T-cell (primary cell): ENCODE measurements at places on chromosomes 11 and 22. TPM values are rescaled to one million over a fixed set of nuclear protein-coding genes. Genes with fewer than 3 reads are reported as not detected.

BIRC3 gene
- 82.6 TPM for total RNA-seq

KAT5 gene
- total RNA-seq: 109 TPM

TEX54 gene
- total RNA-seq: not detected

C11orf21 gene
- 132 TPM for total RNA-seq

JHY gene
- total RNA-seq: 4.8 TPM

C11orf16 gene
- total RNA-seq: not detected

GRCh38 chr11:116427337-116427902, 345.4 kb downstream of the BUD13 start:
- H3K27me3 ChIP-seq: peaks cover 24% of the 10 kb centered on the region
- H3K4me3 ChIP-seq: no peak overlapping the region
- H3K4me1 ChIP-seq: no peaks in the 10 kb centered on the region
- H3K27ac ChIP-seq: no peak overlapping the region
- H3K36me3 ChIP-seq: no peaks in the 10 kb centered on the region
- no peak for DNase-seq

- H3K27me3 ChIP-seq: no peaks in the 10 kb centered on the region
- H3K36me3 ChIP-seq: no peaks in the 10 kb centered on the region
- H3K4me1 ChIP-seq: peaks cover 11% of the 10 kb centered on the region
- no peak for DNase-seq
- H3K27ac ChIP-seq: no peak overlapping the region
- no peak overlapping the region for H3K4me3 ChIP-seq
Observed at GRCh38 chr22:22171357-22172218, 73.0 kb upstream of the VPREB1 start.

DNA sequence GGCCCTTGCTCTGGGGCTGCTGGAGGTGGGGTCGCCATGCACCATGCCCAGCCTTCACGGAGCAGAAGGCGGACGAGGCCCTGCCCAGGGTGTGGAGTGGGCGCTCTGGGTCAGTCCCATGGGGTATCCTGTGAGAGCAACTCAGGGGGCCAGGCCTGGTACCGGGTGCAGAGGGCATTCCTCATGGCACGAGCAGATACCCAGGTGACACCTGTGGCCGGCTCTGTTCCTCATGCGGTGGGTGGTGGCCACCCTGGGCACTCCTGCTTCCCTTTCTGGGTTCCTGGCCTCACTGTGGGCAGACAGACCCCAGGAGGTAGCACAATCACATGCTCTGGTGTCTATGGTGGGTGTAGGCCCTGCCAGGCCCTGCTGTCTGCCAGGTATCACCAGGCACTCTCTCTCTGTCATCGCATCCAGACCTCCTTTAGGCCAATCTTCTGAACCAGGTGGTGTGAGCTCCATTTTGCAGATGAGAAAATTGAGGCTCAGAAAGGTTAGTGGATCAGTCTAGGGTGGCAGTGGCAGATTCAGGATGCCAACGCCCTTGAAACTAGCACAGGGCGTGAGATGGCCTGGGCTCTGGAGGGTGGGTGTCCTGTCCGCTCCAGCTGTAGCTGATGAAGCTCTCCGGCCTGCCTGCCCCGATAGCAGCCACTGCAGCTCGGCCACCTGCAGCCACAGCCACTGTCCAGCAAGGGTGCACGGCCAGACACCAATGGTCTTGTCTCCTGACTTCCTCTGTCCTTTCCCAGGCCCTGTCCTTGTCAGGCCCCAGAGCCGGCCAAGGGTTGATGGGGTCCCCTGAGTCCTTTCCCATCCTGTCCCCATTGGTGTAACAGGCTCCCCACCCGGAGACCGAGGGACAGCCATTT, 15.1 kb downstream of the DGKZ start:
- no peak for DNase-seq
- H3K4me3 ChIP-seq: peak overlapping the region; percentile 45
- peaks cover 19% of the 10 kb centered on the region for H3K4me1 ChIP-seq
- H3K36me3 ChIP-seq: peaks cover 48% of the 10 kb centered on the region
- H3K27me3 ChIP-seq: no peaks in the 10 kb centered on the region

GRCh38 chr22:41198027-41198580, 7.0 kb upstream of the L3MBTL2 start:
- H3K4me1 ChIP-seq: peaks cover 18% of the 10 kb centered on the region
- no peak overlapping the region for H3K27ac ChIP-seq
- DNase-seq: peak; percentile 47
- no peaks in the 10 kb centered on the region for H3K36me3 ChIP-seq

- no peak for DNase-seq
- no peak overlapping the region for H3K4me3 ChIP-seq
- no peak overlapping the region for H3K27ac ChIP-seq
- no peaks in the 10 kb centered on the region for H3K4me1 ChIP-seq
- H3K27me3 ChIP-seq: no peaks in the 10 kb centered on the region
Observed at GRCh38 chr22:31537019-31537535, 40.7 kb downstream of the SFI1 start.

DNA sequence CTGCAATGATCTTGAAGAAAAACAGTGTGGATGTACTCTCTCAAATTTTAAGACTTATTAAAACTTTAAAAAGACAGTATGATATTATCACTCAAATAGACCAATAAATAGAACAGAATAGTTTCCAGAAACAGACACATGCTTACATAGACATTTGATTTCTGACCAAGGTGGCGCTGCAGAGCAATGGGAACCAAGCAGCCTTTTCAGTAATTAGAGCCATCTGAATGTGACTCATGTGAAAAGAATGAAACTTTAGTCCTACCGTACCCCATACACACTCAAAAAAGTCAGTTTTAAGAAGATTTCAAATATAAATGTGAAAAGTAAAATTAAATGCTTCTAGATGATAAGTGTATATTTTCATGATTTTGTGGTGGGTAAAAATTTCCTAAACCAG, 74.2 kb upstream of the MS4A8 start:
- no peak for DNase-seq
- no peaks in the 10 kb centered on the region for H3K4me1 ChIP-seq
- no peak overlapping the region for H3K27ac ChIP-seq

DNA sequence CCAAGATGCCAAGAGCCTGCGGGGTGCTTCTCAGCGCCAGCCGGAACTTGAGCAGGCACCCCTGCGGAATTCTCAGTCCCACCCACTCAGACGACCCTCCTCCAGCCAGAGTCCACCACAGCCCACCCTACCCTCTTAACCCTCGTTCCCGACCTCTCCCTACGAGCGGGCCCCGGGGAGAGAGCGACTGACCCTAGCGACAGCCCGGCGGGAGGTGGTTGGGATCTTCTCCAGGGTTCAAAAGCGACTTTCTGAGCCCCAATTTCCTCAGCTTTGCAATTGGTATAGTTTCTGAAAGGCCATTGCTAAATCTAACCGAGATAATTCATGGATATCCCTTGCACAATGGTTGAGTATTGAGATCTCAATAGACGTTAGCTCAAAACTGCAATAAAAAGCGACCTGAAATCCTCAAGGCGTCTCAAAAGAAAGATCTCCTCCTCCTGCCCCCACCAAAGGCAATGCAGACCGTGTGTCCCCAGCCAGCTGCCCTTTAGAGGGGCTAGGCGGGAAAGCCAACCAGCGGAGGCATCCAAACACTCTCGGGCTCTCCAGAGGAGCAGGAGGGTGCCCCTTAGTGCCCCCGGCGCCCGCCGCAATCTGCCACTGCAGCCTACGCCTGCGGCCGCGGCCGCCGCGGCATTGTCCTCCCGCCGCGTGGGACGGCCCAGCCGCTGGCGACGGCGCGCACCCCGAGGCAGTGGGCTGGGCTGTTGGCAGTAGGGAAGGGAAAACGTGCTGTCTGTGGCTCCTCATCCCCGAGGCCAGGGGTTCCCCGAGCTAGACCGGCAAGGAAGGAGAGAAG, 1.5 kb upstream of the SLC6A5 start:
- no peak for DNase-seq
- no peak overlapping the region for H3K27ac ChIP-seq
- H3K27me3 ChIP-seq: peaks cover 66% of the 10 kb centered on the region
- H3K4me1 ChIP-seq: no peaks in the 10 kb centered on the region
- no peak overlapping the region for H3K4me3 ChIP-seq

DNA sequence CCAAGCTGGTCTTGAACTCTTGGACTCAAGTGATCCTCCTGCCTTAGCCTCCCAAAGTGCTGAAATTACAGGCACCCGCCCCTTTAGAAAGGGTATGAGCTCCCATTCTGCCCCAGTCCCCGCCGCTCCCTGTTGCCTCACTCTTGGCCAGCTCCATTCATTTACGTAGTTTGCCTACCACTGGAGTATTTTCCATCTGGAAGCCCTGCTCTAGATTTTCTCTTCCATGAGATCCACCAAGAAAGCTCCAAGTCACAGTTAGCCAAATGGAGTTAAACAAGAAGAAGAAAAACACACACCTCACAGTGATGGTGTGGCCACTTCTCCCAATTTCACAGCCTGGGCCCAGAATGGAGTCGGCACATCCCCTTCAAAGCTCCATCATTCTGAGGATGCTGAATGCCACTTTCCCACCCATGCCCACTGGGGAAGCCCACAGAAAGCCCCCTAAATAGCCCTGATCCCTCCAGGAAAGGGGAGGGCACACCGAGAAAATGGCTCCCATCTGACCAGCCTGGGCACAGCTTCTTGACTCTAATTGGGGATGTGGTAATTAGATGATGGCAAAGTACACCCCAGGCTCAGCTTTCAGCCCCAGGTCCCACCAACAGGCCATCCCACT, 381.2 kb downstream of the MN1 start:
- H3K4me1 ChIP-seq: no peaks in the 10 kb centered on the region
- DNase-seq: no peak
- H3K4me3 ChIP-seq: no peak overlapping the region
- H3K27me3 ChIP-seq: peaks cover 21% of the 10 kb centered on the region
- H3K27ac ChIP-seq: no peak overlapping the region

DNA sequence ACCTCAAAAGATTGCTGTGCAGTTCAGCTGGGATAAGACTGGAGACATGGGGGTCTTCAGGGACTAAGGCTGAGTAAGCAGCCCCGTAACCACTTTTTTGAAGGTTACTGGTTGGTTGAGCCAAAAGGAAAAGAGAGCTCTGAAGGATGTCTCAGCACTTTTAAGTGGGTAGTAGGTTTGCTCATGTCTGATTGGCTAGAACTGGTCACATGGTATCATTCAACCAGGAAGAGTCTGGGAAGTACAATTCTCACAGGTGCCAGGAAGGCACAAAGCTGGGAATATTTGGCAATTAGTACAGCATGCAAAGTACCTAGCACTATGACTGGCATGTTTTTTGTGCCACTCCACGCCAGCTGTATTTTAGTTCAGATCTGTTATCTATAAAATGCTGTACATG, 58.1 kb downstream of the SNX19 start:
- H3K4me1 ChIP-seq: peaks cover 7% of the 10 kb centered on the region
- no peaks in the 10 kb centered on the region for H3K36me3 ChIP-seq
- no peaks in the 10 kb centered on the region for H3K27me3 ChIP-seq
- H3K4me3 ChIP-seq: no peak overlapping the region

DNA sequence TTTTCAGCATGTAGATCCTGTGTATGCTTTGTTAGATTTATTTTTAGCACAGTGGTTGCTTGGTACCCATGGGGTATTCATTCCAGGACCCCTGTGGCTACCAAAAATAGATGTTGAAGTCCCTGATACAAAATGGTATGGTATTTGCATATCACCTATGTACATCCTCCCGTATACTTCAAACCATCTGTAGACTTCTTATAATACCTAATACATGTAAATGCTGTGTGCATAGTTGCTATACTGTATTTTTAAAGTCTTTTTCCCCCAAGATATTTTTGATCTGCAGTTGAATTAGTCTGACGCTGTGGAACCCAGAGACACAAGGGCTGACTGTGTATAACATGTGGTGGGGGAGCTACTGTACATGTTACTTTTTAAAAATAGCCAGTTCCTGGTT, 101.1 kb downstream of the ATXN10 start:
- no peak overlapping the region for H3K4me3 ChIP-seq
- DNase-seq: no peak
- H3K27ac ChIP-seq: no peak overlapping the region
- peaks cover 3% of the 10 kb centered on the region for H3K36me3 ChIP-seq
- H3K27me3 ChIP-seq: no peaks in the 10 kb centered on the region

DNA sequence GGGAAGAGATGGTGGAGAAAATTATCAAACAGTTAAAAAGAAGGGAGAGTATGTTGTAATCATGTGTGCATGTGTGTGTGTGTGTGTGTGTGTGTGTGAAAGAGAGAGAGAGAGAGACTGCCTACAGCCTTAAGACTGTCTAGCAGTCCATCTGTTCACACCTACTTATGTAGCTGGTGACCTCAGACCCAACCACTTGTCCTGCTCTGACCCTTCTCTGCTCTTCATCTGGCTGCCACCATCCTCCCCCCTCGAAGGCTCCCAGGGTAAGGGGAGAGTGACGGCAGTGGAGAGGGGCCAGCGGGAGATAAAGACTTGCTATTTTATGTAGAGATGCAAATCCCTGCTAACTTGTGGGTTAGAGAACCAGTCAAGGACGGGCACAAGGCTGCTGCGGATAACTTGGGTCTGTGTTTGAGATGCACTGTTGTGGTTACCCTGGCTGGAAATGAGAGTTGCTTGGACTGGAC, 24.9 kb upstream of the GRAMD1B start:
- no peak overlapping the region for H3K27ac ChIP-seq
- H3K4me1 ChIP-seq: peaks cover 2% of the 10 kb centered on the region
- H3K27me3 ChIP-seq: no peaks in the 10 kb centered on the region
- H3K36me3 ChIP-seq: no peaks in the 10 kb centered on the region

DNA sequence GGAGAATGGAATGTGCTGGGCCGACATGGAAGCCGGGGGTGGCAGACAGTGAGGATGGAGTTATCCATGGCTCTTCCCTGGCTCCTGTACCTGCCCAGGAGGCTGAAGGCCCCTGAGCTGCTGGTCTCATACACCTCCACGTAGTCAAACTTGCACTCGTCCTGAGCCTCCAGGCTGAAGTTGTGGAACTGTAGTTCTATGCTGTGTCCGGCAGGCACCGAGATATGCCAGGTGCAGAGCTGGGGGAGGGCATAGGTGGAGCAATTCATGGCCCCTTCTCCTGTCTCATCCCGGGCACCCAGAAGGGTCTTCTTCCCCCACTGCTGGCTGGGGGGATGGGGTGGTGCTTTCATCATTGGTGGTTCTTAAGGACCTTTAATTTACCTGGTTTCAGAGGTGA, 2.8 kb downstream of the MFRP start:
- H3K4me3 ChIP-seq: no peak overlapping the region
- H3K27ac ChIP-seq: no peak overlapping the region
- DNase-seq: no peak
- H3K4me1 ChIP-seq: peaks cover 26% of the 10 kb centered on the region

DNA sequence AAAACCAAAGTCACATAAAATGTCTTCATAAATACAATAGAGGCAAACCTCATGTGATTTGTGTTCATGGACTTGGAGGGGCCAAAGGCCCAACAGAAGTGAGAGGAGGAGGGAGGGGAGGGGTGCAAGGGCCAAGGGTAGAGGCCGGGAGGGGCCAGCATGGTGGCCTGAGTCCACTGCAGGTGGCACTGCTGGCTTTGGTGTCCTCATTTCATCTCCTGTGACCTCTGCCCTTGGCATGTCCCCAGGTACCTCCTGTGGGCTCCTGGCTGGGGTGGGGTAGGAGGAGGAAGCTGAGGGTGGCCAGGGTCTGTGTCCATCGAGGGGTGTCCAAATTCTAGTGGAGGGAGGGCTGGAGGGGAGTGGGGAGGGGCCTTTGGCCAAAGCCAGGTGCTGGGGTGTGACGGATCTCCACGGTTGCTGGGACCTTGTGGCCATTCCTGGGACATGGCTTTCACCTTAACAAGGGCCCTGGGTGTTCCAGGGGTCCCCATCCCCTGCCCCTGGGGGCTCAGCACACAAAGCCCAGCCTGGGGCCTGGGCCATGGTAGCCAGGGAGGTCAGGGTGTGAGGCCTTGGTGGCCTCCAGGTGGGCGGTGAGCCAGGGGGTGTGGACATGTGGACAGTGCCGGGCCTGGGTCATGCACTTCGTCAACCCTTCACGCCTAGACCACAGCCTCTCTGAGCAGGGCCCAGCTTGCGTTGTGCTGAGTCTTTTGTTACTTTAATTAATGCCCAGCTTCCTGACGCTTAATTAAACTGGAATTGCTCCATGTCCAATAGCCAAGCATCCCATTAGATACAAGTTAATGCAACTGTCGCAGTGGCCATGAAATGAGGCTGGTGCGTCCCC, 20.7 kb upstream of the CCDC188 start:
- no peak overlapping the region for H3K27ac ChIP-seq
- DNase-seq: no peak
- no peak overlapping the region for H3K4me3 ChIP-seq
